ENCODE measurements at places on chromosomes 1 and 21. TPM values are rescaled to one million over a fixed set of nuclear protein-coding genes. Genes with fewer than 3 reads are reported as not detected.

MIXL1 gene
- total RNA-seq = not detected

NMNAT1 gene
- total RNA-seq = 0.66 TPM

- no peak for DNase-seq
Observed at GRCh38 chr1:166915941-166916340, 39.9 kb upstream of the TADA1 start.

DNA sequence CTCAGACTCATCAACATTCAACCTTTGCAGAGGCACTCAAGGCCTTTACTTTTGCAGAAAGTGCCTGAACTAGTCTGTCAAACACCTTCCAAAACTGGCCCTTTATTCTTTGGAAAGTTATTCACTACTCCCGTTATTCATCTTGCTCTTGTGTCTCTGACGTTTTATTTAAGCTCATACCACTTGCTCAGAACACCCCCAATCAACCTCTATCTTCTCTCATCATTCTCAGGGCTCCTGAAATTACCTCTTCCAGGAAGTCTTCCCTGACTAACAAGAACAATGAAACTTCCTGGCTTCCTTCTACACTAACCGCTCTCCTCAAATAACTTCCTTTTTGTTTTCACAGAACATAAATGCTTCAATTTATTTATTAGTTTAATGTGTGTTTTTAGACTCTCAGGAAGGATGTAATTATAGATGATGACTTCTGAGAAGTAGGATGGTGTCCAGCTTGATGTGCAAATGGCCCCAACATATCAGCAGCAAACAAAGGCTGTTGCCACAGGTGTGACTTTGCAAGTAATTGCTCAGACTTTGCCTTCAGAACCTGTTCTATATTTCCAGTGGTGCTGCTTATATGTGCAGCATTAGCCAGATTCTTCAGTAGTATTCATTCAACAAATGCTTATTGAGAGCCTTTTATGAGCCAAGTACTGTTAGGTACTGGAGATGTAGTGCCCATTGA, 22.8 kb upstream of the BATF3 start:
- DNase-seq = no peak

DNA sequence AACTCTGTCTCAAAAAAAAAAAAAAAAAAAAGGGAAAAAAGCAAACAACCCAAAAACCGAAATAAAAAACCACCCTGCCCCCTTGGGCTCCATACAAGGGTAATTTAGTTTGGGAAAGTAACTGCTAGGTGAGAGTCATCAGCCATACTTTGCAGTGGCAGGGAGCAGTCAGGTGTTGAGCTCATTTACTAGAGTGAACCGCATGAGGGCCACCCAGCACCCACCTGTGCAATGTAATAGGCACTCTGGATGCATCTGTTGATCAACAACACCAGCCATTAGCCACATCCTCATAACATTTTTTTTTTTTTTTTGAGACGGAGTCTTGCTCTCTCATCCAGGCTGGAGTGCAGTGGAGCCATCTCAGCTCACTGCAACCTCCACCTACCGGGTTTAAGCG, 9.1 kb downstream of the INAVA start:
- DNase-seq = no peak

GRCh38 chr1:35577071-35577998, 4.2 kb downstream of the TFAP2E start:
- DNase-seq = peak; percentile 47

DNA sequence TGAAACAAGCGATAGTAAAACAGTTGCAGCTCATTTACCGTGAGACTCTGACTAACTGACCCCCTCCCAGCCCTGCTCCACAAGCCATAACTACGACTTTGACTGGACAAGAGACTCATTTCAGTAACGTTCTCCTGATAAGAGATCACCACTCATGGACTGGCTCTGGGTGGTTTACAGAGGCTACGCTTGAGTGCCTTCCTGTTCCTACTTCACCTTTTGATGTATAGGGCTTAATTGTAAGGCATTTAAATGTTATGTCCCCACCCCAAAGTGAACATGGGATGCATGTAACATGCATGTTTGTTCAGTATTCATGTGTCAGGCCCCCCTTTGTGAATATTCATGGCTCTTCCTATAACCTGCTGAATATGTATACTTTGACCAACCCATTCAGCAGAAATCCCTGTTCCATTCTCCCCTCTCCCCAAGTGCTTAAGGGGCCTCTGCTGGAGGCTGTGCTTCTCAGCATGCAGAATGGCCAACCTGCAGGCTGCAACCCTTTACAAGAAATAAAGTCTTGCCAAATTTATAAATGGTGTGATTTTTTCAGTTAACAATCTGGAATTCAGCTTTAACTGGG, 50.7 kb upstream of the SPOCD1 start:
- no peak for DNase-seq
